ENCODE measurements at places on chromosomes 6 and 20. TPM values are rescaled to one million over a fixed set of nuclear protein-coding genes. Genes with fewer than 3 reads are reported as not detected.

DNA sequence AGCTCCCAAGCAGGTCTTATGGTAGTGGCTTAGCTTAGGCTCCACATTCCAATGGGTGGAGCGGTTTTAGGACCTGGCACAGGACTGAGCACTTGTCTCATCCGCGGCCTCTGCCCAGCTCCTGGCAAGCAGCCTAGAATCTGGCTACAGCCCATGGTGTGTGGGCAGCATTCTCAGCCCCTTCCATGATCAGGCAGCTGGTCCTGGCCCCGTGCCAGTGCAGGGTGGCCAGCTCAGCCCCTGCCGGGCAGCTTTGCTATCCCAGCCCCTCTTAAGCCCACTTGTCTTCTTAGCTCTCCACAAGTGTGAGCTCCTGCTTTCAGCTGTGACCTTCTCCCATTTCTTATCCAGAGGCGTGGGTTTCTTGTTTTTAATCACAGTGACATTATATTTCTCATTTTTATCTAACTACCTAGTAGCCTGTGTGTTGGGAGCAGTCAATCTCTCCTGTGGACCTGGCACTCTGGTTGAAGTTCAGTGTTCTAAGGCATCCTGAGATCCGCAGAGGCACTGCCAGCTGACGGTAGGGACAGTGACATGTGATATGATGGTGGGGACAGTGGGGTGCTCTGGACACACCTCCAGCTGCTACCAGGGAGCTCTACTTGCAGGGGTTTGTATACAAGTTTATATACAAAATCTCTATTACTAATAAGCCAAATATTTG, 119.9 kb upstream of the PRND start:
- H3K27me3 ChIP-seq = peaks cover 72% of the 10 kb centered on the region
- no peak for DNase-seq

- no peak for DNase-seq
- peak overlapping the region; percentile 4 for H3K27ac ChIP-seq
- H3K36me3 ChIP-seq = peaks cover 16% of the 10 kb centered on the region
- H3K4me1 ChIP-seq = peaks cover 52% of the 10 kb centered on the region
- H3K27me3 ChIP-seq = no peaks in the 10 kb centered on the region
These were observed 3.8 kb downstream of the TOMM34 start for GRCh38 chr20:44956410-44956809.

DNA sequence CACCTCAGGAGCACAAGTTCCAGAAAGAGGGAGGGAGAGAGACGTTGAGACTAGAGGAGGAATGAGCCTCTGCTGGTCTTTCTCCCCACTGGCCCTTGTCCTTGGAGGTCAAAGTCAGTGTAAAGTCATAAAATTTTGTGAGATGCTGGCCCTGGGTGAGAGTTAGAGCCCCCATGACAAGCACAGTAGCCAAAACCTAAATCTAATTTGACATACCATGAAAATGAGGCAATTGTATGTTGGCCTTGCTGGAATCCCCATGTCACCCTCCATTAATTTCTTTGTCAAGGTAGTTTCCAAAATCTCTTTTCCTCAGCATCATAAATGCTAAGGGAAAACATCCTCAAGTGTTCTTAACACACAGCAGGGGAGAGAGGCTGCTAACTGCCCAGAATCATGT, 17.6 kb upstream of the NEDD9 start:
- H3K4me3 ChIP-seq = no peak overlapping the region
- H3K27ac ChIP-seq = no peak overlapping the region
- H3K36me3 ChIP-seq = peaks cover 7% of the 10 kb centered on the region

Gene LAMA2
- total RNA-seq = 3.4 TPM

DNA sequence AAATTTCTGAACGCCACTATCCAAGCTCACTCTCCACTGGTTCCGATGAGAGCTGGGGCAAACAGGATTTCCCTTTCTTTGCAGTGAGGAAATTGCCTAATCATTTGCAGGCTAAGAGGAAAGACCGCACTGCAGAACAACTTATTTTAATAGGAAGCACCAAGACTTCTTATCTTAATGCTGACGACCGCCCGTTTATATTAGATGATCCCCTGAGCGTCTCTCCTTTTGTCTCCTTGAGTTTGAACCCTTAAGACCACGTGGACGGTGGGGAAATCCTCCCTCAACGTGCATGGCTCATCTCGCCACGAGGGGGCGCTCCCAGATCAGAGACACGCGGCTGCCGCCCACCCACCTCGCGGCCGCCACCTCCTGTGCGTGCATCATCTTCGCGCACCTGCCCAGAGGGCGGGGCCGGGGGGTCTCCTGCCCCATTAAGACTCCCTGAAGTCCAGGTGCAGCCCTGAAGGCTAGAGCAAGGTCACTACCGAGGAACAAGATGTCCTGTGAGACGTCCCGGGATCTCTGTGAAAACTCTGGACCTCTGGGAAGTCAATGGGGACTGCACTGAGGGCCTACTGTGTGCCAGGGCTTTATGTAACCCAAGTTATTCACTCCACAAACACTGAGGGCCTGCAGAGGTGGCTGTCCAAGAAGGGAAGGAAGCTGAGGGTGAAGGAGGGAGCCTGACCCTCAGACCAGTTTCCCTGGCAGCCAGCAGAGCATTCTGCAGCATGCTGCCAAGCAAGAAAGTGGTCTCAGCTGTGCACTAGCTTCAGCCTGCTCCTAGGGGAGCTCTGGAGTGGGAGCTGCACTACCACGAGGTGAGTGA, 28.1 kb downstream of the PDYN start:
- peak overlapping the region; percentile 79 for H3K27ac ChIP-seq
- peak overlapping the region; percentile 47 for H3K4me3 ChIP-seq
- H3K27me3 ChIP-seq = peaks cover 70% of the 10 kb centered on the region
- peaks cover 8% of the 10 kb centered on the region for H3K36me3 ChIP-seq
